Heart right ventricle (tissue), 16 donors: ENCODE measurements at places on chromosomes 1 and 21.

DNA sequence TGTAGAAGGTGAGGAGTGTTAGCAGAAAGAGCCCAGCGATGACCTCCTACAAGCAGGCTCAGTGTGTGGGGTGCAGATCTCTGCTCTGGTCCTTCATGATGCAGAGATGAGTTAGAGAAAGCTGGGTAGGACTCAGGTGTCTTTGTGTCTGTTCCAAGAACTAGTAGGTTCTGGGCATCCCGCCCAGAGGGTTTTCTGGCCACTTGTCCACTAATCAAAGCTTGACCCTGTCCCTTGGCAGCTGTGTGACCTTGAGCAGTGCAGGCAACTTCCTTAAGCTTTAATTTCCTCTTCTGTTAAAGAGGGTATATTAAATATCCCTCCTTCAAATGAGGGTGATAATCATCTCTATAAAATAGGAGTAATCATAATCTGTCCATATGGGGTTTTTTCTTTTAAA, 54.7 kb upstream of the WNT4 start:
- no peak for DNase-seq

DNA sequence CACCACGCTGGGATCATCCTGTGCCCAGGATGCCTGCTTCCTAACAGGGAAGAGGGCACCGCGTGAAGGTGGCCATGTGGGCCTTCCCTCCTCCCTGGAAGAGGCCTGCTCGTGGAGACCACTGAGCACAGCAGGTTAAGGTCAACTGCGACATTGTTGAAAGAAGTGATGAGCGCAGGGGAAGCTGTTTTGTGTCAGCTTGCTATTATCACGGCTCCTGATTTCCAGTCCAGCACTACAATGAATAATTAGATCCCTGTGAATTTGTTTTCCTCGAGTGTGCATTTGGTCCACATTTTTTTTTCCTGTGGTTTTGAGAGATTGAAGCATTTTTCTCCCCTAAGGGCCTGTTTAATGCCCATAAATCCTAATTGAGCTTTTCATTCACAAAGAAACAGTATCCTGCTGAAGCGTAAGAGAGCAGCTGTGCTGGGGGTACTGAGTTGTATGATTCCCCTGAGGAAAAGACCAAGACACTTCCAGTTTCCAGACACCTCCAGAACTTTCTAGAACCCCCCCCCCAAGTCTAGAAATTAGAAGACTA, 204.9 kb downstream of the KCNJ6 start:
- no peak for DNase-seq

DNA sequence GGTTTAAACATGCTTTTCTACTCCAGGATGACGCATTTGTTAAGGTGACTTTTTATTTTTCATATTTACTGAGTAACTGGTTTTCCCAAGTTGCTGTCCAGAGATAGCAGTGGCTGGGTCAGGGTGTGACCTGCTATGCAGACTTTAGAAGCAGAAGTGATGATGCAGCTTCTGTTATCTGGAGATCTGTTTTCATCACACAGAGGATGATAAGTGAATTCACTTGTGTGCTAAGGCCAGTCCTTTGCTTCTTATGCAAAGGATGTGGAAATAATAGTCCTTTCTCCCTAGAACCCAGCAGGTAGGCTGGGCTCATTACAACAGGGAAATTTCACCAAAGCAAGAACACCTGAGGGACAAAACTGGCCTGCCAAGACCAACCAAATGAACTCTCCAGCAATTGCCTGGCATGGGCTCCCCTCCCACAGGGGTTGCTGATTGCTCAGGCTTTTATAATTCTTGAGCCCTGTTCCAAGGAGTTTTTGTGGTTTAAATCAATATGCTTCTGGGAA, 97.8 kb upstream of the LPGAT1 start:
- no peak for DNase-seq

DNA sequence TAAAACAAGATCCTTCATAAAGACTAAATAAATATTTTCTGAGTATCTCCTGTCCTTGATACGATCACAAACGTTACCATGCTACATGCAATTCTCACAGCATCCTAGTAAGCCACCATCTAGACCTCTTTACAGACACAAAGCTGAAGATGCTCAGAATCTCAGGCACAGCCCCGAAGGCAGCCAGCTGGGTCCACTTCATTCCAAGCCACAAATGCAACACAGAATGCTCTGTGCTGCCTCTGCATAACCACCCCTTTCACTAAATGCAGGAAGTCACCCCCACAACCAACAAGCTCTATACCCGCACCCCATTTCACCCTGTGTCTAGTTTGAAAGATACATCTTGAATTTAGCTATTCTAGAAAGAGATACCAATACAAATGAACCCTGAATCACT, 12.9 kb downstream of the RCAN1 start:
- DNase-seq: no peak

DNA sequence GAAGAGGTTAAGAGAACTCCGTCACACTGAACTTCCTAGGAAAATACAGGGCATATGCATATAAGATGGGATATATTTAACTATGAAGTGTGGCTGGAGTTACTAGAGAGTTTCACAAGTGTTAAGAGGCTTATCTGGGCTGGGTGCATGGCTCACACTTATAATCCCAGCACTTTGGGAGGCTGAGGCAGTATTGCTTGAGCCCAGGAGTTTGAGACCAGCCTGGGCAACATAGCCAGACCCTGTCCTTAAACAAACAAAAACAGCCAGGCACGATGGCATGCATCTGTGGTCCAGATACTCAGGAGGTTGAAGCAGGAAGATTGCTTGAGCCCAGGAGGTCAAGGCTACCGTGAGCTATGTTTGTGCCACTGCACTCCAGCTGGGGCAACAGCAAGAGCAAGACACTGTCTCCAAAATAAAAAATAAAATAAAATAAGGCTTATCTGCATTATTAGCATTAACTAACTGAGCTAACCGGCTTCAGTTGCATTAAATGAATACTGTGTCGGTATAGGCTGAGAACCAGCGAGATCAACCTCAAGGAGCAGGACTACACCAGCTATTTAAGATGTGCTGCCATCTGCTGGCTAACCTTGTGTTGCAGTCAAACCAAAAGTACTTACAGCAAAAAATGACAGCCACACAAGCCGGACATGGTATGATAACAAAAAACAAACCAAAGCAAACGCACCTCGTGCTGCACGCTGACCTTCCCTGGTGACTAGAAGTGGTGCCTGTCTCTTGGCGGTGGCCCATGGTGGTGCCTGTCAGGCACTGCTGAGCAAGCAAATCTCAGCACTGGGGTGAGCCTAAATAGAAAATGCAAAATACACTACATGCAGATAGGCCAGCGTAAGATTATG, 19.7 kb upstream of the RBBP5 start:
- DNase-seq: peak; percentile 76

- DNase-seq: no peak
These were observed 319.2 kb upstream of the ZRANB2 start for GRCh38 chr1:71400050-71400449.

DNA sequence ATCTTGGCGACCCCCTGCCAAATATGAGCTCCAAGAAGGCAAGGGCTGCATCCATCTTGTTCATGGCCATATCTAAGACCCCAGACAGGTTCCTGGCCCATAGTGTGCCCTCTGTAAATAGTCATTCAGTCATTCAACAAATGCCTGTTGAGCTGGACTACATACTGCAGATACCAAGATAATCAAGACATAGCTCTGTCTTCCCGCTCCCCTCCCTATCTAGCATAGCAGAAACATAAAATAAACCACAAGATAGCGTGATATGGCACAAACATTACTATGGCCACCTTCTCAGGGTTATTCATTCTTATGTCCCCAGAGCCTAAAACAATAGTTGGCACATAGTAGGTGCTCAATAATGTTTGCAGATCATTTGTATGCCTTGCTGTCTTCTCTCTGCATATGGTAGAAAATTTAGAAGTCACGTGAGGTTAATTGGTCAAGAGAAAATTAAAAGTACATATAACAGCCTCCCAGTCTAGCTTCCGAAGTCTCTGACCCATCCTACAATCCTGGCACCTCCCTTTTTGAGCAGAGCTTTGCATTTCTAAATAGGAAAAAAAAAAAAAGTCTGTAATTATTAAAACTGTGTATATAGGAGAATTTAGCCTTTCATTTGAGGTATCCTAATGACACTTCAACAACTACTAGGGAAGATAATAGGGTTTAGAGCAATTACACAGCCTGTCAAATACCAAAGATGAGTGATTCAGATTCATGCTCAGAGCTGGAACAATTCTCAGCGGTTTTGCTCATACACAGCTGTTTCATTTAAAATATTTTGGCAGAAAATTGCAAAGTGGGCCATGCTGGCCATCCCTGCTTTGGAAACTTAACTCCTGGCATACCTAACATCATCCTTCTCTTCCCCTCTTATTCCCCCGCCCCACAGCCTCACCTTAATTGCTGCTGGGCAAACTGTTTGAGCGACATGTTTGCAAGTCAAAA, 219.0 kb downstream of the KAZN start:
- DNase-seq: no peak

DNA sequence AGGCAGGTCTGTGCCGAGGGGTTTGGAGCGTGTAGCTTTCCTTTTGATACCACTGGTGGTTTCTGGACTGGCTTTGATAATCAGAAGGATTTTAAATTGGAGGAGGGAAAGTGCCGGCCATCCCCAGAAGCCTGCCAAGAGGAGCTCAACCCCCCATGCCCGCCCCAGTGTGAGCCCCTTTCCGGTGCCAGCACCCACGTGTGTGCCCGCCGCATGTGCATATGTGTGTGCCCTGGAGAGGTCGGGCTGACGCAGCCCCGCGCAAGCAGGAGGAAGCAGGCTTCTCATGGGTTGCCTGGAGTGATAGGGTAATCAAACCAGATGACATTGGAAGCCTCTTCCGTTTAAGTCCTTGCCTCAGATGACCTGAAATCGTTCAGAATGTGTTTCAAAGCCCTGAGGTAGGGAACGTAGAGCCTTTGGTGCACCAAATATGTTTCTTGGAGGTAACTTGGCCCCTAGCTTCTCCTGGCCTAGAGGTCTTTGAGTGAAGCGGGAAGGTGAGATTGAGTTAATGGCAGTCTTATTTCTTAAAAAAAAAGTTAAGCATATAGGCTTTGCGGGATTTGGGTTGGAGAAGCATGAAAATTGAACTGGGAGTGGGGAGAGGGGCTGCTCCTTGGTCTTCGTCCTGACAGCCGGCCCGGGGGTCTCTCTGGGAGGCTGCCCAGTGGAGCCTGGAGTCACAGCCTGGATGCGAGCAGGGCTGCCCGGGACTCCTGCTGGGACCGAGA, 34.1 kb upstream of the ARHGEF16 start:
- no peak for DNase-seq

- DNase-seq: no peak
These were observed 130.6 kb downstream of the SNX7 start for GRCh38 chr1:98792123-98792522.

DNA sequence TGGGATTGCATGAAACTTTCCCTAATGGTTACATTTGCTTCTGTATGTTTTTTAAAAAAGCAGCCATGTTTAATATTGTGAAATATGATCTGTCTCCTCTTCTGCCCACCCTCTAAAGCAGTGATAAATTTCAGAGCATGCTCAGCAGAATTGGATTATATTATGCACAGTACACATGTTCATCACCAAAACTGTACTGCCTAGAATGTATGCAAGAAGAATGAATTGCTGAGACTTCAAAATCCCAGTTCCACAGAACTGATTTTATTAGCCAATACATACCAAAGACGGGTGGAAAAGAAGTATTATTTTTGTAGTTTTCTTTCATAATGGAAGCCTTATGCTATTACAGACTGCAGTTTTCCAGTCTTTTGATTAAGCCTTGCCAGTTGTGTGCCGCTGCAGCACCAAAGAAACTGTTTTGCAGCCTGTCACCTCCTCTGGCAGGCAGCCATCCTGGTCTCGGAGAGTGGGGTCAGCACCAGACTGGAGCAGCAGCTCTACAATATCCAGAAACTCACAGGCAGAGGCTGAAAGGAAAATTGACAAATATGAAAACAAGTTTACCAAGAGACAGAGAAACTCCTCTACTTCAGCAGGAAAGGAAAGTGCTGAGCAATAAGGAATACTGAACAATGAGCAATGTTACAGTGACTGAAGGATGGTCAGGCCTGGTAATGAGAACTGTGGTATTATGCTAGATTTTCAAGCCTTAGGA, 58.1 kb downstream of the LHX4 start:
- DNase-seq: peak; percentile 37

DNA sequence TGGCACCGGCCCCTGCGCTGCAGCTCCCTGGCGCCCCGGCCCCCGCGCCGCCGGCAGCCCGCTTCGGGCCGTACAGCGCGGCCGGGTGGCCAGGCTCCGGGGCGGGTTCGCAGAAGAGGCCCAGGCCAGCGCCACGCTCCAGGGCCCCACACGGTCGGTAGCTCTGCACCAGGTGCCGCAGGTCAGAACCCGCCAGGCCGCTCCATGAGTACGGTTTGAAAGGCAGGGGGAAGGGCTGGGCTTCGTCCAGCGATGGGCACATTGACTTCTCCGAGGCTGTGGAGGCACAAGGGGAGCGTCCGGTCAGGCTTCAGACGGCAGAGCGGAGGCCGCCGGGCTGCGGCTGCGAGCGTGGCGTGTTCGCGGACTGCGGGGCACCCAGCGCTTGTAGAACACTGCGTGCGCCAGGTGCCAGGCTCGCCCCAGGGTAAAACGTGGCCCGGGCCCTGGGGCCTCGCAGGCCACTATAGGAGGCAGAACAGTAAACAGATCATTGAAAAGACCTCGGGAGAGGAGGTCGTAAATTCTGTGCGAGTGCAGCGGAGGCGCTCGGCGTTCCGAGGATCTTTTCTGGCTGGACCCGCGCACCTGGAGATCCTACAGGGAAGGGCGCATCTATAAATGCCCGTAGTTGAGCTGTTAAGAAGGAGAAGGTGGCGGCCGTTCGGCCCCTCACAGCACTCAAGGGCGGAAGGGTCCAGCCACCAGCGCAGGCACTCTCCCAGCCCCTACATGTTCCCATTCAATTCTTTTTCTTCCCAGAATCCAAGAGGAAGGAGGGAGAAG, 5.7 kb downstream of the GFI1 start:
- no peak for DNase-seq
